Activated CD8-positive, alpha-beta memory T cell treated with anti-CD3 and anti-CD28 coated beads, Interleukin-2, amount 10 ng/mL, durations not matched to agents 7 days and 5 days (primary cell): ENCODE measurements at places on chromosomes 2 and 18.

GRCh38 chr2:74551942-74552913 lies 1.5 kb downstream of the LOXL3 start:
- peaks cover 8% of the 10 kb centered on the region for H3K36me3 ChIP-seq
- H3K4me1 ChIP-seq: peaks cover 44% of the 10 kb centered on the region
- peaks cover 35% of the 10 kb centered on the region for H3K27me3 ChIP-seq
- peak overlapping the region; percentile 74 for H3K27ac ChIP-seq
- H3K4me3 ChIP-seq: peak overlapping the region; percentile 46

DNA sequence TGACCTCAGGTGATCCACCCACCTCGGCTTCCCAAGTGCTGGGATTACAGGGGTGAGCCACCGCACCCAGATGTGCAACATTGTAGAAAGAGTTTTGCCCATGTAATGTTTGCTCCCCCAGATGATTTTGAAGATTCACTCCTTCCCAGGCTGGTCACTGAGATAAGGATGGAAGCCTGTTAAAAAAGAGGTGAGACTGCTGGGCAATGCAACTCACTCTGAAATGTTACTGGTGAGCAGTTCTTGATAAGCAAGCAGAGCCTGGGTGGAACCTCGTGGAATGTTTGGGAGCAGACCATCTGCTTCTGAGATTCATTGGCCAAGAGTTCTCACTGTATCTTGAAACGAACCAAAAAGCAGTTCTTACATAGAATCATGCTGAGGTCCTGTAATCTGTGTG lies 19.7 kb downstream of the GRP start:
- no peaks in the 10 kb centered on the region for H3K4me1 ChIP-seq
- no peak overlapping the region for H3K27ac ChIP-seq
- no peak for DNase-seq
- H3K27me3 ChIP-seq: peaks cover 31% of the 10 kb centered on the region
- no peaks in the 10 kb centered on the region for H3K36me3 ChIP-seq

DNA sequence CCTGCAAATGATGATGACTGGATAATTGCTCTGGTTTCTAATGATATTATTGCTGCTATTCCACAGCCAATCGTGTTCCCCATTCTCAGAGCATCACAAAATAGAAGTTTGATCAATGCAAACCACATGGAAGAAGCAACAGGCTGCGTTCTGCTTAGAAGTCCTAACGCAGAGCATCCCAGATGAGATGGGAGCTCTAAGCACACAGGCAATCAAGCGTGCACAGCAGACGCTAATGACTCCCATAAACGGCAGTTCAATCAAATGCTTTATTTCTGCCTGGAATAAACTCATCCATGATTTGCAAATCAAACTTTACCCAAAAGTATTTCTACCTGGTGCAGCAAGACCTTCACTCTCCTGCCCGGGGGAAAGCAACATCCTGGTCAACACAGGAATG lies 304.2 kb downstream of the FBXO15 start:
- no peak overlapping the region for H3K27ac ChIP-seq
- peaks cover 2% of the 10 kb centered on the region for H3K4me1 ChIP-seq
- no peaks in the 10 kb centered on the region for H3K36me3 ChIP-seq

GRCh38 chr2:28505361-28505760 lies 9.5 kb downstream of the PLB1 start:
- H3K36me3 ChIP-seq: no peaks in the 10 kb centered on the region
- no peak overlapping the region for H3K4me3 ChIP-seq
- DNase-seq: no peak
- H3K27ac ChIP-seq: no peak overlapping the region
- H3K4me1 ChIP-seq: peaks cover 24% of the 10 kb centered on the region

DNA sequence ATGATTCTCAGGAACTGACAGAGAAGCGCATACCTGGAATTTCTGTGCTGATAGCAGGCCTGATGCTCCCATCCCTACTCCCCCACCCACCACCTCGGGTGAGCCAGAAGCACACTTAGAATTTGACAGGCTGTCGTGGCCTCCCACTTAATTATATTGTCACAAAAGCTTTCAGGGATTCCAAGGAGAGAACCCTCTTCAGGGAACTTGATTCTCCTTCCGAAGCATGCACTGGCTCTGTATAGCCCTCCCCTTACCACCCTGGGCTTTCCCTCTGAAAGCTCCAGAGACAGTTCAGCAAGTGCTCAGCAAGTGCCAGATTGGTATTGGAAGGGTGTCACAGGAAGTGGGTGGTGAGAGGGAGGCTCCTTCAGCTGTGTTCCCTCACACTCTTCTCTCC lies 252.5 kb upstream of the SIX2 start:
- no peak for DNase-seq
- H3K4me1 ChIP-seq: no peaks in the 10 kb centered on the region
- H3K4me3 ChIP-seq: no peak overlapping the region
- no peaks in the 10 kb centered on the region for H3K36me3 ChIP-seq
- H3K27me3 ChIP-seq: peaks cover 40% of the 10 kb centered on the region

DNA sequence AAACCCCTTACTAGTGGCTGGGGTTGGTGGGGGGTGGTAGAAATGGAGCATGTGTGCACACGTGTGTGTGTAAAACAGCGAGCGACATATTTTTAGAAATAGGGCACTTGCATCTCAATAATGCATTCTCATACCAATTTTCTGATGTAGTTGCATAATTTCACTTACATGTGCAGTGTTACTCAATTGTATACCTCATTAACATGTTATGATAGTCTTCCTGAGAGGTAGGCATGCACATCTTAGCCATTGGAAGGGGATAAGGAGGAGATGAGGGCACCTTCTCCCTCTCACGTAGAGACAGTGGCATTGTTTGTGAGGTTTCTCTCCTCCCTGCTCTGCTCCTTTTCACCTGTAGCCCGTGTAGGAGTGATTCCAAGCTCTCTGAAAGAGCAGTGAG lies 44.6 kb upstream of the RND3 start:
- no peak for DNase-seq
- no peaks in the 10 kb centered on the region for H3K36me3 ChIP-seq
- no peak overlapping the region for H3K27ac ChIP-seq
- H3K27me3 ChIP-seq: no peaks in the 10 kb centered on the region

- H3K36me3 ChIP-seq: no peaks in the 10 kb centered on the region
- DNase-seq: no peak
- H3K4me3 ChIP-seq: no peak overlapping the region
- no peak overlapping the region for H3K27ac ChIP-seq
- peaks cover 8% of the 10 kb centered on the region for H3K27me3 ChIP-seq
- peaks cover 12% of the 10 kb centered on the region for H3K4me1 ChIP-seq
Measured at GRCh38 chr2:219292616-219293015, 13.4 kb downstream of the DNAJB2 start.

DNA sequence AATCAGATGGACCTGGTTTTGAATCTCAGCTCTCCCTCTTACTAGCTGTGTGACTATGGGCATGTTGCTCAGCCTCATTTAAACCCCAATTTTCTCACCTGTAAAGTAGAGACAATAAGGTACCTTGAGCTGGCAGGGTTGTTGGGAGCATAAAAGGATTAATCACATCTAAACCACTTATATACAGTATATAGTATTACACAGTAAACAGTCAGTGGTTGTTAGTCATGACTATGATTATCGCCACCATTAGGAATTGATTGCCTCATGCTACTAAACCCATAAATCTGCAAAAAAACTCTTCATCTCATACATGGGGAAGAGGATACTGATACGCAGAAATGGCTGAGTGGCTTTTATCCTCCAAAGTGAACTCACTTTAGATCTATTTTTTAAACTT lies 65.8 kb downstream of the INO80D start:
- no peak overlapping the region for H3K4me3 ChIP-seq
- H3K27me3 ChIP-seq: no peaks in the 10 kb centered on the region
- DNase-seq: no peak
- H3K4me1 ChIP-seq: no peaks in the 10 kb centered on the region

DNA sequence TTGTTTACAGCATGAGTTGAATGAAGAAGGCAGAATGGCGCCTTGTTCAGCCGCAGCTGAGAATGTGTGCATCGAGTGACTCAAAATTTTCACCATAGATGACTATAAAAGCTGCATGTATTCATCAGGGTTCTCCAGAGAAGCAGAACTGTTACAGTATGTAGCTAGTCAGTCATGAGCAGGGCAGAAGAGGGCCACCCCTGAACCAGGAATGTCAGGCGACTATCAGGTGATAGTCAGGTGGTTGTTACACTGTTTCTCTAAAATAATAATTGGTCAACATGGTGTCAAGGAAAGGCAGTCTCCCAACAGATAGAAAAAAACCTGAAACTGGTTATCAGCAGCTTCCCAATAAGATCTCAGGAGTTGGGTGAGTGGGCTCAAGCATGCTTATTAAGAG lies 20.2 kb upstream of the NOSTRIN start:
- no peaks in the 10 kb centered on the region for H3K36me3 ChIP-seq
- H3K4me1 ChIP-seq: no peaks in the 10 kb centered on the region
- H3K4me3 ChIP-seq: no peak overlapping the region
- DNase-seq: no peak
- H3K27me3 ChIP-seq: no peaks in the 10 kb centered on the region

GRCh38 chr2:190940454-190940853 lies 59.8 kb downstream of the GLS start:
- no peaks in the 10 kb centered on the region for H3K27me3 ChIP-seq
- no peak overlapping the region for H3K4me3 ChIP-seq
- no peaks in the 10 kb centered on the region for H3K4me1 ChIP-seq
- H3K27ac ChIP-seq: no peak overlapping the region
- H3K36me3 ChIP-seq: peaks cover 2% of the 10 kb centered on the region

GRCh38 chr18:58608216-58608615 lies 20.7 kb downstream of the ALPK2 start:
- no peak overlapping the region for H3K4me3 ChIP-seq
- H3K36me3 ChIP-seq: no peaks in the 10 kb centered on the region
- no peak overlapping the region for H3K27ac ChIP-seq
- DNase-seq: no peak
- peaks cover 20% of the 10 kb centered on the region for H3K4me1 ChIP-seq

GRCh38 chr2:72685638-72686213 lies 140.1 kb downstream of the EXOC6B start:
- H3K4me1 ChIP-seq: no peaks in the 10 kb centered on the region
- H3K27ac ChIP-seq: no peak overlapping the region
- DNase-seq: no peak
- no peaks in the 10 kb centered on the region for H3K27me3 ChIP-seq

DNA sequence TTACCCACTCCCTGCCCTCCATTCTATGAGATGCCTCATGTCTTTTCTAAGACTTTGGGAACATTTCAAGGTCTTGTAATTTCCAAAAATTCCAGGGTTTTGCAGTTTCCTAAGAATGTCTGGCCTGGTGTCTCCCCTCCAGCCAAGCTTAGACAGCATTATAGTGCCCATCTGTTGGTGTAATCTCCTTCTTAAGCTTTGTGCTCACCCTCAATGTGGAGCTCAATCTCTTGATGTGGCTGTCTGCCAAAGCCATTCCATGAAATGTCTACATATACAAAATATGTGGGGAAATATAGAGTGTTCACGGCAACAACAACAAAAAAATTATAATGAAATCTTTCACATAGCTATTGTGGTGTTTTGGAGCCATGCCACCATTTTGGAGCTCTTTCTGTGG lies 558.4 kb downstream of the PIK3C3 start:
- H3K36me3 ChIP-seq: no peaks in the 10 kb centered on the region
- H3K4me1 ChIP-seq: no peaks in the 10 kb centered on the region
- H3K4me3 ChIP-seq: no peak overlapping the region
- no peak overlapping the region for H3K27ac ChIP-seq
- DNase-seq: no peak

DNA sequence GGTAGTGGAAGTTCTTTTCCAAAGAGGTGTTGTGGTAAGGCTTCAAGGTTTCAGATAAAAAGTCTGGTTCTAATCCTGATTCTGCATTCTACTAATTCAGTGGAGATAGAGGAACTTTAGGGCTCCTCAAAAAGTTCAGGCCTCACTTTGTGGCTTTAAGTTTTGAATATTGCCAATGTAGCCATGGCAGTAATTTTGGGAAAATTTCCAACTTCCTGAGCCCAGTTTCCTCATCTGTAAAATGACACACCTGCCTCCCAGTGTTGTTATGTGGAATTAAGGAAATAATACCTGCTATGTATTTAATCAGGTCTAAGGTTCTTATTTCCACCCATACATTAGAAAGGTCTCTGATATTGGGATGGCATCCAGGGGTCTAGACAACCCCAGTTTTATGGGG lies 147.6 kb upstream of the ITGA6 start:
- no peak overlapping the region for H3K27ac ChIP-seq
- H3K4me1 ChIP-seq: no peaks in the 10 kb centered on the region
- no peak for DNase-seq
- H3K36me3 ChIP-seq: peaks cover 4% of the 10 kb centered on the region

GRCh38 chr2:119487434-119488244 lies 36.6 kb downstream of the SCTR start:
- H3K4me3 ChIP-seq: no peak overlapping the region
- no peaks in the 10 kb centered on the region for H3K27me3 ChIP-seq
- no peak for DNase-seq
- no peaks in the 10 kb centered on the region for H3K36me3 ChIP-seq
- no peak overlapping the region for H3K27ac ChIP-seq

DNA sequence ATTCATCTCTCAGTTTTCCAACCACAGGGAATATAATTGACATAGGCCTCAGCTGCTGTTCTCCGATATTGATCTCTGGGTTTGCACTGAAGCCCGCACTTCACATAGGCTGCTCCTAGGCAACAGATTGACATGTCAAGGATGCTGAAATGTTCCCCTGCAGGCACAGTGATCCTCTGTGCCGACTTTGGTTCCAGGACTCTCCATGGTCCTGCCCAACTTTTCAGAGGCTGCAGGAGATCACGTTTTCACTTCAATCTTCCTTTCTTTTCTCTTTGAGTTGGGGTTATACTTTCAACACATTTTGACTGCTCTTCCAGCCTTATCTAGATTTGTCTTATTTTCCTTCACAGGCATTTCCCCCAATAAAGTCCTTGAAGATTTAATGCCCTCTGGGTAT lies 1361.0 kb downstream of the DSC3 start:
- H3K27me3 ChIP-seq: no peaks in the 10 kb centered on the region
- H3K4me1 ChIP-seq: no peaks in the 10 kb centered on the region
- no peak overlapping the region for H3K4me3 ChIP-seq

GRCh38 chr18:31225668-31226067 lies 63.0 kb upstream of the DSC1 start:
- no peak overlapping the region for H3K27ac ChIP-seq
- H3K4me3 ChIP-seq: no peak overlapping the region

DNA sequence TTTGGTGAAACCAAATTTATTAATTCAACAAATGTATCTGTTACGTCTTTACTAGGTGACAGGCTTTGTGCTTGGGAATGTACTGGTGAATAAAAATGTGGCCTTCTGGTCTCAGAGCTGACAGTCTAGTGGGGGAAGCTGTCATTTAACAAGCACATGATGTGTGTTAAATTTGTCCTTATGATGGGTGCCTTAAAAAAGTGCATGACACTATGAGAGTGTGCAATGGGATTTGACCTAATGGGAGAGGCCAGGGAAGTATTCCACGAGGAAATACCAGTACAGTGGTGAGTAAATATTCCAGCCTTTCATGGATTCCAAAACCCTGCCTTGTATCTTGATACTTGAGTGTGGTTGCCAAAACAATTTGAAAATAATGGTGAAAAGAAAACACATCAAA lies 308.9 kb downstream of the PLCL1 start:
- H3K4me3 ChIP-seq: no peak overlapping the region
- no peaks in the 10 kb centered on the region for H3K4me1 ChIP-seq
- H3K27me3 ChIP-seq: no peaks in the 10 kb centered on the region
- no peak for DNase-seq
- H3K27ac ChIP-seq: no peak overlapping the region

- H3K4me1 ChIP-seq: peaks cover 16% of the 10 kb centered on the region
- no peaks in the 10 kb centered on the region for H3K27me3 ChIP-seq
- peaks cover 49% of the 10 kb centered on the region for H3K36me3 ChIP-seq
- no peak overlapping the region for H3K4me3 ChIP-seq
- DNase-seq: no peak
Measured at GRCh38 chr2:71348302-71348701, 16.7 kb downstream of the ZNF638 start.
